ENCODE measurements at places on chromosomes 7 and 10.

GRCh38 chr7:120360918-120361317 is 87.9 kb downstream of the KCND2 start:
- no peak for DNase-seq

GRCh38 chr7:31633894-31634494 is 53.0 kb upstream of the PPP1R17 start:
- DNase-seq: peak; percentile 58

DNA sequence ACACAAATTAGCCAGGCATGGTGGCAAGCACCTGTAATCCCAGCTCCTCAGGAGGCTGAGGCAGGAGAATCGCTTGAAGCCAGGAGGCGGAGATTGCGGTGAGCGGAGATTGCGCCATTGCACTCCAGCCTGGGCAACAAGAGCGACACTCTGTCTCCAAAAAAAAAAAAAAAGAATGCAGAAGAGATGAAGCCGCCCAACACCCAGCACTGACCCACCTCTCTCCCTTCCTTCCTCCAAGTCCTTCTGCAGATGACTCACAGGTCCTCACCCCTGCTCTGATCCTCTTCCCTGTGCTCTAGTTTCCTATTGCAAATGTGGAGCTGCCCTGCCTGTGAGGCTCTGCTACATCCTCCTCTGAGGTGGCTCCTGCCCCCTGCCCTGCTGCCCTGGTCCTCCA is 22.0 kb upstream of the OPALIN start:
- peak; percentile 38 for DNase-seq

GRCh38 chr10:89515031-89515841 is 20.2 kb downstream of the SLC16A12 start:
- peak; percentile 27 for DNase-seq

GRCh38 chr10:3068968-3069737 is 1.8 kb downstream of the PFKP start:
- DNase-seq: no peak

- DNase-seq: no peak
Measured at GRCh38 chr7:80859272-80859970, 59.4 kb downstream of the SEMA3C start.

GRCh38 chr10:132575320-132576201 is 38.0 kb downstream of the INPP5A start:
- DNase-seq: peak; percentile 25

GRCh38 chr10:116006508-116006907 is 266.5 kb downstream of the GFRA1 start:
- DNase-seq: no peak

GRCh38 chr10:24256619-24257107 is 47.7 kb downstream of the KIAA1217 start:
- no peak for DNase-seq

DNA sequence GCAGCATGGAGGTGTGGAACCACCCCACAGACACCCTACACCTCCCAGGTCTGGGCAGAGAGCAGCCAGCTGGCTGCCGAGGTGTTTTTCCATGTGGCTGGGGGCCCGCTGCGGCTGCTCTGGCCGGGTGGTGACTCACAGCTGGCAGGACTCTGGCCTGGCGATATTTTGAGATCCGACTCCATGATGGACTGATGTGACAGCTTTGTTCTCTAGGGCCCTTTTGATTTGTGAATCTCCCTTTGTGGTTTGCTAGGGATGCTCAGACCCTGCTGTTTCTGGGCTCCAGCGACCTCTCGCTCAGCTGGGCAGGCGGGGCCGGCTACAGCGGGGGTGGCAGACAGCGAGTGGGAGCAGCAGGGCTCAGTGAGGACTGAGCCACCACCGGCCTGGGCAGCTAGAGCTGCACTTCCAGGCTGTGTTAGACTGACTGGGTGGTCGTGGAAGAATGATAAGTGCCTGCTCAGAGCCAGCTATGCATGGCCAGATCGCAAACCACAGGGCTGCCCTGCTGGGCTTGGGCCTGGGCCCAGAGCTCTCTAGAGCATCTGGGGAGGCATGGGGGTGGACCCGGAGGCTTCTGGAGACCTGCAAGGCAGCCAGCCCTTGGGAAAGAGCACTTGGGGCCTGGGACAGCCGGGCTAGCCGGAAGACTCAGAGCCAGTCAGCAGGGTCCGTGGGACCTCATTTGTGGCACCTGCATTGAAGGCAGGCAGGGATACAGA is 46.2 kb upstream of the GDF10 start:
- DNase-seq: peak; percentile 50
